CD4-positive, alpha-beta T cell treated with Interleukin-21 for 1 hour (primary cell): ENCODE measurements at places on chromosomes 4 and X.

DNA sequence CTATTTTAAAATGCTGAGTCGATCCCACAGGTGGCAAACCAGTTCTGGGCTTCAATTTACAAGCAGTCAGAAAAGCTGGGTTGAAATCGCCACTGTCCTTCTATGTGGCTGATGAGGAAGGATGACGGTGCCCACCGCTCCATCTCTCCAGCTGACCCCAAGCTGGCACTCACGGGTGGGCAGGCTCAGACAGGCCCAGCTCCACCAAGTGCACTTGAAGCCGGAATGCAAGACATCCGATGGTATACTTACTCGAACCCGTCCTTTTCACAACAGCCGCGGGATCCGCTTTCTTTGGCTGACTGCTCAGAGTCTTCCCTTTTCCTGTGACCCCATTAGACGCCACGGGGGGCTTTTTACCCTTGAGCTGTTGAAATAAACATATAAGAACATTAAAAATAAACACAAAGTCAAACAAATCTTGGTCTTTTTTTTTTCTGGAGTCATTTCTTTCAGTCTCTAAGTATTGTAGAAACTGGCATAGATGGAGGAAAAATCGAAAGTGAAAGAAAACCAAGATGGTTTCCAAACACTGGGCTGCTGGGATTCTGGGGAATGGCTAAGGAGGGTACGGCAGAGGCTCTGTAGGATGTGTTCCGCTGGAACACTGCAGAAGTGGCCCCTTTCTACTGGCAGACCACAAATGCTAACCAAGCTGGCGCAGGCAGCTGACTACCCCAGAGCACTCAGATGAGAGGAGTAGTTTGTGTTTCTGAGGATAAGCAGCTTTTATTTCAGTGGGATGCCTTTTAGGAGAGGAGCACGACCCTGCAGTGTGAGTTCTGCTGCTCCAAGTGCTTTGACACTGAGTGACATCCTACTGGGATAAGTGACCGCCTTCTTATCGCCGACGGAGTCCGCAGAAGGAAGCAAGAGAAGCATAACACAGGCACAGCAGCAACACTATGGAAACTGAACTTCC is 160.9 kb downstream of the AFAP1 start:
- no peak for DNase-seq

GRCh38 chr4:66564901-66565651 is 894.8 kb upstream of the EPHA5 start:
- DNase-seq: no peak

DNA sequence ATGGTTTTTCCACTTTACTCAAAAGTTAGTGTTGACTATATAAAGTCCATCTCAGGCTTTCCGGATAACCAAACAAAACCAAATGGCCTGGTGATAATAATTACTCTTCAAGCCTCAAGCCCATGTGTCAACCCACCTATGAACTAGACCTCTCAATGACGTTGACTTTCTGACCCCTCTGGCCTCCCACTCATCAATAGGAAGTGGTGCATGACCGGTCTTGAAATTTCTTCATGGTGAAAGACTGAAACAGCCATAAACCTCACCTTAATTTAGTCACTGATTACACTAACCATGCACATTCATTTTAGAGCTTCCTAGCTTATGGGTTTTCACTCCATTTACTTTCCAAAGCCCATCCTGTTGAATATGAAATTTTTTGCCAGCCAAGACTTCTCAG is 276.0 kb downstream of the KLHL13 start:
- no peak for DNase-seq

GRCh38 chrX:46662188-46662958 is 88.8 kb downstream of the CHST7 start:
- no peak for DNase-seq

DNA sequence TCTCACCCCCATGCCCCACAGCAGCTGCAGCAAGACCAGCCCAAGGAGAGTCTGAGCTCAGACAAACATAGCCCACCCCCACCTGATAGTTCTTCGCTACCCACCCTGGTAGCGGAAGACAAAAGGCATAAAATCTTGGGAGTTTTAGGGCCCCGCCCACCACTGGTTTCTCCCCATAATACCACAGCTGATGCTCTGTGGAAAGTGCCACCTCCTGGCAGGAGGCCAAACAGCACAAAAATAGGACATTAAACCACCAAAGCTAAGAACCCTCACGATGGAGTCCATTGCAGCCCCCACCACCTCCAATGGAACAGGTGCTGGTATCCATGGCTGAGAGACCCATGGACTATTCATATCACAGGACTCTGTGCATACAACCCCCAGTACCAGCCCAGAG is 226.7 kb downstream of the SNCA start:
- no peak for DNase-seq

DNA sequence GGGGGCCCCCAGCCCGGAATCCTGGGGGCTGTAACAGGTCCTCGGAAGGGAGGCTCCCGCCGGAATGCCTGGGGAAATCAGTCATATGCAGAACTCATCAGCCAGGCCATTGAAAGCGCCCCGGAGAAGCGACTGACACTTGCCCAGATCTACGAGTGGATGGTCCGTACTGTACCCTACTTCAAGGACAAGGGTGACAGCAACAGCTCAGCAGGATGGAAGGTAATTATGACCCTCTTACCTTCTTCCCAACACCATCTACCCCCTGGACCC is 1.0 kb downstream of the FOXO4 start:
- DNase-seq: no peak

DNA sequence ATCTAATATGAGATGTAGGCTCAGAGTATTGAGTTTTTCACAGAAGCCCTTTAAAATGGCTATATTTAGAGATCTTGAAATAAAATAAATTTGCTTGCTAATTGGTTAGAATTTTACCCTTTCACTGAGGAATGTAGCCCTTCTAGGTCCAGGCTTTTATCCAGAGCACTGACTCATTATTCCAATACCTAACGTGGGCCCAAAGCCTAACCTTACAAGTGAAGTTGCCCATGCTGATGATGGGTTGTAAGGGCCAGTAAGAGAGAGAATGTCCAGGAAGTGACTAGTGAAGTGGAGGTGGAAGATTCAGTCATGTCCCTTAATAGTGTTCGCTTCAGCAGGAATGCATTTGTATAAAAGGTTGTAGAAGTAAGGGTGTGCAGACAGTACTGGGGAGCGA is 155.9 kb downstream of the STIM2 start:
- DNase-seq: no peak

GRCh38 chr4:68404153-68404552 is 43.1 kb upstream of the TMPRSS11E start:
- no peak for DNase-seq

- DNase-seq: no peak
These were observed 74.3 kb downstream of the DCHS2 start for GRCh38 chr4:154417373-154417673.

DNA sequence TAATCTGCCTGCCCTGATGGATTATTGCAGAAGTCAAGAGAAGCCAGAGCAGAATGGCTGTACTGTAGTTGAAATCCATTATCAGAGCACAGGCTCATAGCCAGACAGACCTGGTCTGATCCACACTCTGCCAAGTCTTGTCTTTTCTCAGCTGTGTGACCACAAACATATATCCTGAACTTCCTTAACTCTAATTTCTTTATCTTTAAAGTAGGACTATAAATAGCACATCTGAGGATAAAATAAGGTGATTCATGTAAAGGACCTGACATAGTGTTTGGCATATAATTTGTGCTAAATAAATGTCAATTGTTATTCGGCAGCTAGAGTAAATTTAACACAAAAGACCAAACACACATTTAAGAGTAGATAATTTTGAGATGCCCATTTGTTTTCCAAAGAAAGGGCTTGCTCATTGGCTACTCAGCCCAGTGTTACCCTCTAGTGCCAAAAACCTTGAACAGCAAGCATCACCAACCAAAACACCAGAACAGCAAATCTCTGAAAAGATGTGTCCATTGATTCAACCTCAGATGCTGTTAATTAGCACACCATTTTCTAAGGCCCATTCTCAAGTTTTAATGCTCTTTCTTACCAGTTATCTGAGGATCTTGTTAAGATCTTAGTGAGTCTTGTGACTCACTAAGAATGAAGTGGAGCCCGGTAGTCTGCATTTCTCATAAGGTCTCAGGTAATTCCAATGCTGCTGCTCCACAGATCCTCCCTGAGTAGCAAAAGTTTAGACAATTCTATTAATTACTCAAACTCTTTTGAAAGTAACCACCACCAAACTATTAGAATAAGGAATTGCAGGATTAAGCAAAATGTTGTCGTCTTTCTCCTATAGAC is 108.8 kb downstream of the HHIP start:
- no peak for DNase-seq

GRCh38 chr4:139146926-139147629 is 29.9 kb downstream of the ELF2 start:
- no peak for DNase-seq

DNA sequence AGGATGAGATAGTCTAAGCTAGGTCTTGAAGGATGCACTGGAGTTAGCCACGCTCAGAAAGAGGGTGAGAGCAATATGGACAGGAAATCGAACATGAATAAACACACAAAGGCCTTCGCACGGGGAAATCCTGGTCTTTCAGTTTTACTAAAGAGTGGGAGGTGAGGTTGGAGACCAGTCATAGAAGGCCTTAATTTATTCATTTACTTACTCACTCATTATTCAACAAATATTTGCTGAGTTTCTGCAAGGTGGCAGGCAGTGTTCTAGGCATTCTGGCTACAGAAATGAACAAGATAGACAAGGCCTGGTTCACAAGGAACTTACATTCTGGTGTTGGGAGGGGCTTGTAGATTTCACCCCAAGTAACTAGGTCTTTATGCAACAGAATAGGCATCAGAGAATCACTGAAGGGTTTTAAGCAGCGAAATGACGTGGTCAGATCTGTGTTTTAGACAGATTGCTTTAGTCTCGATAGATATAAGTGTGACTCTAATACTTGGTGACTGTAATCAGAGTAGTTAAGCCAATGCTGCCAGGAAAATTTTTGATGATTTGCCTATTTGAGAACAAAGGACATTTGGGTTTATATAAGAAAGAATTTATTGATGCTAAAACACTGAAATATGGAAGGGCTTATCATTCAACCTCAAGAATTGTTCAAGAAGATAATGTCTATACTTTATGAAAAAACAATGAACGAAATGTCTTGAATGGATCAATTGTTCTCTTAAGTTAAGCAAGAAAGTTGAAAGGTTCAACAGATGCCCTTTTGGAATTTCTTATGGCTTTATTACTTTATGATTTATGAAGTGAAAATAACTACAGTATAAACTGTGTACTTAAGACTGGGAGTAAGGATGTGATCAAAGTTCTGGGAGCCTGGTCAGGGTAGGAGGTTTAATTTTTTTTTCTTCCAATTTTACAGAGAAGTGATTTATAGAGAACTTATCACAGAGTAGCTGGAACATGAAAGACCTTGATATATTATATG is 184.4 kb upstream of the CASK start:
- DNase-seq: no peak

DNA sequence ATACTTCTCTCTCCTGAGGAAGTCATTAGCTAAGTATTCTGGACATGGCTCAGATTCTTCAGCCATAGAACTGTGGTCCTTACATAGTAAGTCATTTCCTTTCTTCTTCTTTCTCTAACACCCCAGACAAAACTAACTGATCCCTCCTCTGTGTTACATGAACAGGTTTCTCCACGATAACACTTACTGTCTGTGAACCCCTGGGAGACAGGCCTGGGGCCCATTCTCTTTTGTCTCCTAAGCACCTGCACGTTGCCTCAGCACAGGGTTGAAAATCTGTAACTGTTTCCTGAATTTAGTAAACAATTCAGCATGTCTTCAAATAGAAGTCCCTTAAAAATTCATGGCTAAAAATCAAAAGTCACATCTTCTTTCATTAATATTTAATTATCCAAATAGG is 24.7 kb downstream of the APBB2 start:
- DNase-seq: no peak

DNA sequence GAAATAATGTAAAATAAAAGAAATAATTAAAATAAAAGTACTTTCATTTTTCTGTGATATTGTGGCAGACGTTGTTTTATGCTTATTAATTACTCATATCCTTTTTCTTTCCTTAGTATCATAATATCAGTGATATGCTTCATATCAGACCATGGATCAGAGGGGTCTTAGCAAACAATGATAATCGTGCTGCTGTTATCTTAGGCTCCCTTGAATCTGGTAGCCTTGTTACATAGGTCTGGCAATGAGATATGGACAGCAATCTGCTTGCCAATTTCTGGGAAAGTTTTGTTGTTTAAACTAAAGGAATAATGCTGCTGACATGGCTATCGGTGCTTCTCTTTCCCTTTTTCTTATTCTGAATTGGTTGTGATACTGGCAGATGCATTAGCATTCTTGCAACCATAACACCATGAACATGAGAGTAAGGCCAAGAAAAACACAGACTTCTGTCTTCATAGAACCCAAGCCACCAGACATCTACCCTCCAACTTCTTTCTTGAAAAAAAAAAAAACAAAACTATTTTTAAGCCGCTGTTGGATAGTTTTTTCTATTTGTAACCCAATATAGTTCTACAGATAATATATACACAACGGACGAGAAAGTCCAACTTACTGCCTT is 16.4 kb downstream of the EPHA5 start:
- no peak for DNase-seq

DNA sequence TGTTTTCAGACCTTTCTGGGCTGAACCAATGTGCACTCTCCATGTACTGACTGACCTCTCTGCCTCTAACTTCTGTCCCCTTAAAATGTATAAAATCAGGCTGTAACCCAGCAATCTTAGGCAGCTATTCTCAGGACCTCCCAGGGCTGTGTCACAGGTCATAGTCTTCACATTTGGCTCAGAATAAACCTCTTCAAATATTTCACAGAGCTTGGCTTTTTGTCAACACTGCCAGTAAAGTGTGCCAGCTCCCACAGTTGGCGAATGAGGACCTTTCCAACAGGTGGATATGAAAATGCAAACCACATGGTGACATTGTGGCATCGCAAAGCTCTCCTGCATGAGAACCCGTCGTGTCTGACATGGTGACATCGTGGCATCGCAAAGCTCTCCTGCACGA is 76.4 kb downstream of the ACOX3 start:
- no peak for DNase-seq

DNA sequence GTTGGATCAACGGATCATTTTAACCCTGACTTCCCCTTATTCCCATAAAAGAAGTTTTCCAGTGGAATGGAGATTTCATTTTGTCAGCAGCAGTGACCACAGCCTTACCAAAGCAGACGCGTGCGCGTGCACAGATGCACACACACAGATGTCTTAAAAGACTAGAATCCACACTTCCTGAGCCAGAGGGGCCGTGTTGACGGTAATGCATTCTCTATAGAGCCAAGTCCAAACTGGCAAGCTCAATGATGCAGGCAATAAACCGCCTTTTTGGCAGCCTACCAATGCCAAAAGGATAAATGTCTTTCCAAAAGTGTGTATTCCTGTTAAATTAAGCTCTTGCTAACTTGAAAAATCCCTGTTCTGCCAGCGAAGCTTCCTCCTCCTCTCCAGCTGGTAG is 18.8 kb upstream of the CLDN34 start:
- no peak for DNase-seq

DNA sequence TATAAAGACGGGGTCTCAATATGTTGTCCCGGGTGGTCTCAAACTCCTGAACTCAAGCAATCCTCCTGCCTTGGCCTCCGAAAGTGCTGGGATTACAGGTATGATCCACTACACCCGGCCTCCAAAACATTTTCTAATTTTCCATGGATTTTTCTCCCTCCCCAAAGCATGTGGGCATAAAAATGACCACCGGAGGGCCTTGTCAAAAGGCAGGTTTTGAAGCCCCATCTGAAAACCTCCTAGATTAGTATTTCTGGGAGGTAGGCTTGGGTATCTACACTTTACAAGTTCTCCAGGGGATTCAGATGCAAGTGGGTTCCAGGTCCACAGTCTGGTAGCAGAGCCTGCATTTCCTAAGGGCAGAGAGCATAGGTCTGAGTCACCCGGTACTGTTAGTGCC is 1.4 kb upstream of the GPR173 start:
- DNase-seq: no peak
